ENCODE measurements at places on chromosomes 2 and 18. TPM values are rescaled to one million over a fixed set of nuclear protein-coding genes. Genes with fewer than 3 reads are reported as not detected.

The CLEC4F gene
- total RNA-seq = not detected

The SLC14A1 gene
- 81.0 TPM for total RNA-seq

The LBX2 gene
- total RNA-seq = 6.3 TPM

The RPRM gene
- 0.15 TPM for total RNA-seq

The PKP4 gene
- 49.6 TPM for total RNA-seq

The LYPD6 gene
- total RNA-seq = 0.33 TPM

The GBX2 gene
- not detected for total RNA-seq

The CAVIN2 gene
- total RNA-seq = 21.0 TPM

The MBP gene
- total RNA-seq = 3.8 TPM

The BZW1 gene
- 736 TPM for total RNA-seq

The DLX1 gene
- total RNA-seq = 0.15 TPM

The PLGLB1 gene
- 1.5 TPM for total RNA-seq

The PKDCC gene
- 129 TPM for total RNA-seq

The NOSTRIN gene
- total RNA-seq = 0.33 TPM

The ACOXL gene
- not detected for total RNA-seq

The DLX2 gene
- total RNA-seq = 0.17 TPM

The MYOM1 gene
- 0.15 TPM for total RNA-seq

The GCG gene
- not detected for total RNA-seq

The SOX11 gene
- under 0.01 TPM for total RNA-seq

The PRKCE gene
- total RNA-seq = 19.0 TPM

The DLGAP1 gene
- total RNA-seq = 3.1 TPM

The UGT1A8 gene
- total RNA-seq = not detected

The ASPRV1 gene
- 0.33 TPM for total RNA-seq

The ADRA2B gene
- not detected for total RNA-seq

The TMEM178A gene
- total RNA-seq = 1.0 TPM

The TRIM43 gene
- not detected for total RNA-seq

The UGT1A10 gene
- total RNA-seq = not detected

The ANKRD30B gene
- total RNA-seq = 0.50 TPM

The SSB gene
- 81.9 TPM for total RNA-seq

The ANO7 gene
- total RNA-seq = 0.83 TPM

The LNPK gene
- total RNA-seq = 42.7 TPM

The ANKRD30BL gene
- total RNA-seq = not detected

The CD8B gene
- not detected for total RNA-seq

Data from smooth muscle cell of trachea (primary cell).